ENCODE measurements at places on chromosomes 3 and 15.

GRCh38 chr3:141250828-141251227, 19.2 kb downstream of the PXYLP1 start:
- no peak for DNase-seq

GRCh38 chr15:89533861-89534544, 37.6 kb upstream of the RHCG start:
- no peak for DNase-seq

DNA sequence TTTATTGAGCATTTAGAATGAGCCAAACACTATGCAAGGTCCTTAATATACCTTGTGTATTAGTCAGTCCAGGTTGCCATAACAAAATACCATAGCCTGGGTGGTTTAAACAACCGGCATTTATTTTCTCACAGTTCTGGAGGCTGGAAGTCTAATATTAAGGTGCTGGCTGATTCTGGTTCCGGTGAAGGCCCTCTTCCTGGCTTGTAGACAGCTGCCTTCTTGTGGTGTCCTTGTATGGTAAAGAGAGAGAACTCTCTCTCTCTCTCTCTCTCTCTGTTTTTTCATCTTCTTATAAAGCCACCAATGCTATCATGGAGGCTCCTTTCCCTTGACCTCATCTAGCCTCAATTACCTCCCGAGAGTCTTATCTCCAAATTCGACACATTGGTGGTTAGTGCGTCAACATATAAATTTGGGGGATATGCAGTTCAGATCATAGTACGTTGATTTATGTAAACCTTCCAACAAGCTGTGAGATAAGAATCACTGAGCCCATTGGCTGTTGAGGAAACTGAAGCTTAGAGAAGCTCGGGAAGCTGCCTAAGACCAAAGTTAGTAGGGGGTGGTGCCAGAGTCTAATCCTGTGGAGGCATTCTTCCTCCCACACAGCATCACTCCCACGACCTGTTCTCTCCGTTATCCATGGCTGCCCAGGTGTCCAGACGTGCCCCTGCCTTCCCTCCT, 298.0 kb upstream of the PROK2 start:
- no peak for DNase-seq

DNA sequence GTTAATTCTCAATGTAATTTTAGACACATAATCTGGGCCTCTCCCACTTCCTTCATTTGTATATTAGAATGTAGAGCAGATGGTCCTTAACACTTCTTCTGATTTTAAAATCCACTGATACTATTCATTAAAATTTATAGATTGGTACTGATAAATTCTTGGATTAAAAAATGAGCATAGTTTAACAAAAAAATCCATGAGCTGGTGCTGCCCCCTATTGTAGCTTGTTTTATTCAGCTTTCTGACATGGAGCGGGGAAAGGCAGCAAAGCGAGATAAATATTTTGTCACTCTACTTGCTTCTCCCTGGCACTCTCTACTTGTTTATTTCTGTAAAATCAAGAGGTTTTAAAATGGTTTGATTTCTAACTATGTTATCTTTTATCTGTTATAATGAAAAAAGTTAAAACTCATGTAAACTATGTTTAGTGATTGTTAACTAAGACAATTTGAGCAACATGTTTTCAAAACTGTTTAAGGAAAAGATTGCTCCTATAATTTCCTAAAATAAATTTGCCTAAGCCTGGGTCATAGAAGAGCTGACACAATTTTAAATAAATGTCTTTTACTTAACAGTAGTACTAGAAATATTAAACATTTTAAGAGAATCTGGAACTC, 26.5 kb upstream of the PLOD2 start:
- no peak for DNase-seq

DNA sequence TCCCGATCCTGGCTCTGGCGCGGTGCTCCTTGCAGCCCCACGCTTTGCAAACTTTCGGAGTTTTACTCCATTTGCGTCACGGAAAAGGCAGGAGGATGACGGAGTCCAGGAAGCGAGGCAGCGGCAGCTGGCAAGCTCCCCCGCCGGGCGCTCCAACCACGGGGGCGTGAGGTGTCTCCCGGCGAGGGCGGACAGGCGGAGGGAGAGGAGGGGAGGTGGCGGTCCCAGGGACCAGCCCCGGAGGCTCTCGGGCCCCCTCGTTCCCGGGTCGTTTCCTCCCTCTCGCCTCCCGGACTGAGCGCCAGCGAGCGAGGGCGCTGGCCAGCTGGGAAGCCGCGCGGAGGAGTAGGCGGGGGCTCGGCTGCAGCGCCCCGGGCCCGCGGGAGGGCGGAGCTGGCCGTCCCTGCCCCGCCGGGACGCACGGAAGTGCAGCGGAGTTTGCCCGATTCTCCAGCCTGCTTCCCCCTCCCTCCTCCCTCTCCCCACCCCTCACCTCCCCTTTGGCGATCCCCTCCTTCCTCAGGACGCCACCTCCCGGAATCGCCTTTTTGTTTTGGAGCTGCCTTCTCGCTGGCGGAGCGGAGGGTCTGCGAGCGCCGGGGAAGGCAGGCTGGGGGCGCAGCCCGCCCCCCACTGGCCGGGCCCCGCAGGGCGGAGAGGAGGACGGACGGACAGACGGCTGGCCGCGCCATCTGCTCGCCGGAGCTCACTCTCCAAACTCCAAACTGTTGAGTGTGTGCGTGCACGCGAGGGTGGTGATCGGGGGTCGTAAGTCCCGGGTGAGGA, at the start of gene SNX33:
Gene SNX33 (plus strand): TSS at position 543 of the 786 bp plus-strand sequence. CDS start 1,191 bp downstream, outside the sequence.
- peak; percentile 59 for DNase-seq

- no peak for DNase-seq
Observed at GRCh38 chr3:43909149-43909548, 218.4 kb downstream of the ABHD5 start.

- DNase-seq, result peak; percentile 52
Observed at GRCh38 chr3:115790759-115791158, 167.4 kb downstream of the GAP43 start.

DNA sequence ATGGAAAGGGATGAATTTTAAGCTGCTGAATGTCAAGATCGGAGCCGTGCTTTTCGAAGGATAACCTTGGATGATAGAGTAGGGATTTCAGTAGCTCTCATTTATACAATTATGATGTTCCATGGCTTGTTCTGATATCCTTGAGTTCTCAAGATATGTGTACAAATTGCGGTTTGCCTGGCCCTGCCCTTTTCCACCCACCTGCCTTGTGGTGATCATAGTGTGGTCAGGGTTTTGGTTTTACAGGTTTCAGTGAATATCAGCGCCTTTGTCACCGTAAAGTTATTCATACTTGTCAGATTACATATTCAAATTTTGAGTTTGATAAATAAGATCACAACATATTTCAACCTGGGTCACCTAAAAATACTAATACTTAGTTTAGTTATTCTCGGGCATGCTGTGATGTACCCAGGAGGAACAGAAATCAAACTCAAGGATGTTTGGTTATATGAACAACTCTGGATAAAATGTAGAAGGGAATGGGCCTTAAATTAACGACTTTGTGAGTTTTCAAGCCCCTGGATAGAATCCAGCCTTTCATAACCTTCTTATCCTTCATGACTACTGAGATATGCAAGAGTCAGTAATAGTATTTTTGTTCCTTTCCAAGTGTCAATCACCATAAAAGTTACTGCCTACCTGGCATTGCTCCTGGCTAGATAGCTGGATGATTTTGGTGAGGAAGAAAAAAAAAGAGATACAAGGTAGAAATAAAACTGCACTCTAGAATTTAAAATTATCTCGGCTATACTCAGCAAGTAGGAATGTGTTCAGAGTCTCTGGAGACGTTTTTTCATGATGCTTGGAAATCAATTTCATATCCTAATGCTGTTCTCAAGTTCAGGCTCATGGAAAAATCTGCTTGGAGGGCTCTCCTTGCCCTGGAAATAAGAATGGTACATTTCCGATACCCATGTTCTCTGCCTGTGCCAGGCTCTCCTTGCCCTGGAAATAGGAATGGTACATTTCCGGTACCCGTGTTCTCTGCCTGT, 209.2 kb upstream of the TPRG1 start:
- no peak for DNase-seq

- no peak for DNase-seq
Observed at GRCh38 chr3:188791311-188791710, 380.5 kb upstream of the TPRG1 start.

GRCh38 chr3:138114431-138114918, 933 bp downstream of the DZIP1L start:
- no peak for DNase-seq

DNA sequence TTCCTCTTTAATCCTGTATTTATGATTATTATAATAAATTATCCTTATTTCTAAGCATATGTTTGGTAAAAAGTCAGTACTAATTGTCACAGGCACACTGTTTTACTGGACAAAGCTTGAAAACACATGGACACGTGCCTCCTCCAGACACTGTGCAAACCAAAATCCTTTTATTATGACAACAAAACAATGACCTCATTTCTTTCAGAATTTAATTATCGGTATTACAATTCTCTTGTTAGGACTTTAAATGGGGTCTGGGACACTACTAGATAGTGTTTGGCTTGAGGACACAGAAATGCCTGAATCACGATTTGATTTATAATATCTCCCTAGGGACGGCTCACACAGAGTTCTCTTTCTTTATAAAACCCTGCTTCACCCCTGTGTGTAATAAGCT, 107.3 kb upstream of the IGSF10 start:
- DNase-seq, result no peak

GRCh38 chr15:42155546-42156242, 742 bp downstream of the PLA2G4F start:
- no peak for DNase-seq

DNA sequence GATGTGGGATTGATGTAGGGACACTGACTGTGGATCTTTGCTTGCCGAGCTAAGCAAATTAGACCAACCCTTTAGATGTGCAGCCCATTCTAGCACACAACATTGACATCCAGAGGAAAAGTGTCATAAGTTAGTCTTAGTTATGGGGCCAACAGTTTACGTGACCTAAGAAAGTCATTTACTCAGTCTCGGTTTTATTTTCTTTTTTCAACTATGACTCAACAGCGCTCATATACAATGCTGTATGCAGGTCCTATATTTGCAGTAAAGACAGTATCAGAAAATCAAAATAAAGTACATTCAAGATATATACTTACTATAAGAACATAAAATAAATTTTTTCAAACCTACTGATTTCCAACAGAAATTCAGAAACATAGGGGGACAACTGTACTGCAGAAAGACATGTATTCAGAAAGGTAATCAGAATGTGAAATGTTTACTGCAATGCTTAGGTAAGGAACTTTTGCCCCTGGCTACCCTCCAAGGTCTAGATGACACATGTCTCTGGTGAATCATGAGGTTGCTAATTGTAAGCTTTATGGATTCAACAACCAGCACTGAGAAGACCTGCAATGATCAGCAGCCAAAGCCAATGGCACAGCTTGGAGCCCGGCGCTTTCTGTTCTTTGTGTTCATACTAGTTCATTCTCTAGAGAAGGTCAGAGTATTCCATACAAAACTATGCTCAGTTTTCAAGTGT, 317.5 kb upstream of the CNTN6 start:
- no peak for DNase-seq

GRCh38 chr3:160162440-160162839, 62.8 kb upstream of the C3orf80 start:
- no peak for DNase-seq

- no peak for DNase-seq
Observed at GRCh38 chr15:70098153-70098460, 390 bp upstream of the TLE3 start.

GRCh38 chr15:73305331-73306211, 63.2 kb downstream of the HCN4 start:
- DNase-seq, result no peak

GRCh38 chr3:152519376-152519775, 250.6 kb downstream of the MBNL1 start:
- no peak for DNase-seq

GRCh38 chr3:155354658-155355057, 61.2 kb upstream of the STRIT1 start:
- DNase-seq, result no peak

DNA sequence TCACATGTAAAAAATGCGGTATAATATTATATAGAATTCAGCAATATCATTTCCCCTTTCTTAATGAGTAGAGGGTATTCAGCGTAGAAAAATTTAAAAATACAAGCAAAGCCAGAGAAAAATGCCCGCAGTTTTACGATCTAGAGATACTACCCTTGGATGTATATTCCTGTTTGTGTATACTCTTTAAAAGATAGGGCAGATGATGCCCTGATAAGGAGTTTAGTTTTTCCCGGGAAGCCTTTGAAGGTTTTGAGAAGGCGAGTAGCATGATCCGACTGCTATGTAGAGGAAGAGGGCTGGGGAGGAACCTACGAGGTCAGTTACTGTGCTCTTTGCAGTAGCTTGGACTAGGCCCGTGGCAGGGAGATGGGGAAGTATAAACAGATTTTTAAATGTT, 1.2 kb downstream of the YEATS2 start:
- peak; percentile 8 for DNase-seq

DNA sequence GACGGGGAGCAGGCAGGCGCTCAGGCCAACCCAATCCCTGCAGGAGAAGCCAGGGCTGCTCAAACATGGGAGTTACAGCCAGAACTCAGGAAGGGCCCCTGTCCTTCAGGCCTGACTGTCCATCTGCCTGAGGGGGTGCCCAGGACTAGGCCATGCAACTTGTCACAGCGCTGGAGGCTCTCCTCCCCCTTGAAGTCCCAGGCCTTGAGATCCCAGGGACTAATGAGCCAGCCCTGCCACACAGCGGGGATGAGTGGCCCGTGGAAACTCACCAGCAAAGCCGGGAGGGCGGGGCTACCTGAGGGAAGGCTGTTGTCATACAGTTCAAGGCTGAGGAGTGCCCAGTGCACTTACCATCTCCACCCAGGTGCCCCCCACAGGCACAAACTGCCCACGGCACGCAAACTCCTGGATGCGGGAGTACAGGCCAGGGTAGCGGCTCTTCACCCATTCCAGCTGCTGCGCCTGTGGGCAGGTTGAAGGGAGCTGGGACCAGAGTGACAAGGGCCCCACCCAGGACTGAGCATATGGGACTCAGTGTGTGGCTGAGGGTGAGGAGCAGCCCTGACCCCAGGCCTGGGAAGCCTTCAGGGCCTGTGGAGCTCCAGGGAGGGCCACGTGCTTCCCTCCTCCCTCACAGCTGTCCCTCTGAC, 6.3 kb downstream of the MAN2C1 start:
- DNase-seq, result no peak

GRCh38 chr3:9198899-9199335, 50.5 kb downstream of the SRGAP3 start:
- no peak for DNase-seq
